Activated naive CD8-positive, alpha-beta T cell treated with anti-CD3 and anti-CD28 coated beads, Interleukin-2, amount 10 ng/mL, durations not matched to agents 7 days and 5 days (primary cell): ENCODE measurements at places on chromosomes 6 and 20. TPM values are rescaled to one million over a fixed set of nuclear protein-coding genes. Genes with fewer than 3 reads are reported as not detected.

PHIP gene
- total RNA-seq: 34.3 TPM

LHFPL5 gene
- not detected for total RNA-seq

GRCh38 chr20:43979576-43980105, 65.0 kb downstream of the TOX2 start:
- no peak for DNase-seq
- peaks cover 6% of the 10 kb centered on the region for H3K4me1 ChIP-seq
- peaks cover 46% of the 10 kb centered on the region for H3K27me3 ChIP-seq

GRCh38 chr20:50794181-50794845, 548 bp upstream of the BCAS4 start:
- peak overlapping the region; percentile 75 for H3K4me3 ChIP-seq
- H3K27ac ChIP-seq: peak overlapping the region; percentile 71

- H3K27ac ChIP-seq: no peak overlapping the region
- DNase-seq: no peak
- no peaks in the 10 kb centered on the region for H3K36me3 ChIP-seq
- no peaks in the 10 kb centered on the region for H3K27me3 ChIP-seq
- H3K4me3 ChIP-seq: no peak overlapping the region
Measured at GRCh38 chr6:101689695-101690094, 296.2 kb downstream of the GRIK2 start.

ETV7 gene
- 8.7 TPM for total RNA-seq
